ENCODE measurements at places on chromosomes 3 and 15. TPM values are rescaled to one million over a fixed set of nuclear protein-coding genes. Genes with fewer than 3 reads are reported as not detected.

TMEM44 gene
- 6.8 TPM for polyA plus RNA-seq

DNA sequence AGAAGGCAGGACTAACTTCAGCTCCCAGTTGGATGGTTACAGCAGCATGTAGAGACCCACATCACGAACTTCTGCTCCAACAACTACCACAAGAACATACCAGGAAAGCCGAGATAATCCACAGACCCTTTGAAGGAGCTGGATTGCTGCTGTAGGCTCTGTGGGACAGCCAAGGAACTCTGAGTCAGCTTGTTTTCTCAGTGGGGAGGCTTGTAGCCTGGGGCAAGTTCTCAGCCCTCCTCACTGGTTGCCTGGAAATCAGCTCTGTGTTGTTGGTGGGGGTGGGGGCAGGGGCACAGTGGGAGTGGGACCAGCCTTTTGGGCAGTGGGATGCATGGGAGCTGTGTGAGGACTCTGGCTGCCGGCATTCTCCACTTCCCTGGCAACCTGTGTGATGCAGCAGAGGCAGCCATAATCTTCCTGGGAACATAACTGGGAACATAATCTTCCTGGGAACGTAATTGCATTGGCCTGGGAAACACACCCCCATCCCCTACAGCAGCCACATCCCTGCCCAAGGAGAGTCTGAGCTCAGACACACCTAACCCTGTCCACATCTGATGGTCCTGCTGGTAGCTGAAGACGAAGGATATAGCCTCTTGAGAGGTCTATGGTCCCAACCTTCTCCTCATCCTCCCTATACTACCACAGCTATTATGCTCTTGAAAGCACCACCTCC lies 153.1 kb downstream of the PEAK1 start:
- DNase-seq: no peak

GRCh38 chr15:58103482-58103881 lies 34.7 kb upstream of the AQP9 start:
- no peak for DNase-seq

GRCh38 chr3:43005253-43005652 lies 26.1 kb downstream of the GASK1A start:
- no peak for DNase-seq

SPESP1 gene
- polyA plus RNA-seq: 67.6 TPM

PAK6 gene
- polyA plus RNA-seq: 47.4 TPM

- no peak for DNase-seq
Measured at GRCh38 chr15:76866716-76867321, 38.3 kb downstream of the SCAPER start.

DNA sequence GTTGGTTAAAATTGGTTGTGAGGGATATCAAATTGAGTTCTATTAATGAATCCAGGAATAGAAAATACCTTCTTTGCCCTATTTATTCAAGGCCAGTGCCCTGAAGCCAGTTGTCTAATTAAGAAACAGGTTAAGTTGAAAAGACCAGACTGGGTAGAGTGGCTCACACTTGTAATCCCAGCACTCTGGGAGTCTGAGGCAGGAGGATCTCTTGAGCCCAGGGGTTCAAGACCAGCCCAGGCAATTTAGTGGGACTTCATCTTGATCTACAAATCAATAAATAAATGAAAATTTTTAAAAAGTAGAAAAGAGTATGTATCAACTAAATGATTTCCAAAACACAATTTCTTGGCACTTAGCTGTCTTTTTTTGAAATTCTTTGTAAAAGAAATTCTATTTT lies 40.3 kb upstream of the TRPM1 start:
- DNase-seq: no peak

DNA sequence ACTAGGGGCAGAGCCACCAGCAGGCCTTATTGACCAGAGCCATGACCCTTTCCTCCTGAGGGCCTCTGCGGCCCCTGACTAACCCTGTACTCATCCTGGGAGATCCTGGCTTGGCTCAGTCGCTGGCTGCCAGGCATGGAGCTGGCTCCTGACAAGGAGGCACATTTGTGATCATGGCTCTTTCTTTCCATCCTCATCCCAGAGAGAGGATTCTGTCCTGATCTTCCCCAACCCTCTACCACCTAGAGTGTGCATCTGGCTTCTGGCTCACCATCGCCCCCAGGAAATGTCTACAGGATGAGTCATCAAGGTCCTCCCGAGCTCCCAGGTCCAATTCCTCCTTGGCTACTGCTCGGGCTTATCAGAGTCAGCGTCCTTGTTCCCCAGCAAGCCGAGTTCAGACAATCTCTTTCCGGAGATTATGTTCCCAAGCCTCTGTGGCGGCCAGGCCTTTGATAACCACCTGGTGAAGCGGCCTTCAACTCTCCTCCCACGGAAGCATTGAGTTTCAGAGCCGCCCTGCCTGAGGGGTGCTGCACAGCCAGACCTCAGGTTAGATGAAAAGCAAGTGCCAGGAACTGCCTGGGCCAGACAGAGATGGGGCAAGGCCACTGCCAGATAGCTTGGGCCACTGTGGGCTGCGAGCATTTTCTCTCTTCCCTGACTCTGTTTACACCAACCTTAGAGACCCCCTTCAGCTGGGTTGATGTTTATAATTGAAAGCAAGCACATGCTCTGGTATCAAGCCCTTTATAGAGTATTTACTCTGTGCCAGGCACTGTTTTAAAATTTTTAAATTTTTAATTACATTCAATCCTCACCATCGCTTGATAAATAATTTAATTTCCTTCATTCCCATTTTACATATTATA lies 44.3 kb upstream of the MRPS22 start:
- no peak for DNase-seq

CADPS gene
- 8.6 TPM for polyA plus RNA-seq

DNA sequence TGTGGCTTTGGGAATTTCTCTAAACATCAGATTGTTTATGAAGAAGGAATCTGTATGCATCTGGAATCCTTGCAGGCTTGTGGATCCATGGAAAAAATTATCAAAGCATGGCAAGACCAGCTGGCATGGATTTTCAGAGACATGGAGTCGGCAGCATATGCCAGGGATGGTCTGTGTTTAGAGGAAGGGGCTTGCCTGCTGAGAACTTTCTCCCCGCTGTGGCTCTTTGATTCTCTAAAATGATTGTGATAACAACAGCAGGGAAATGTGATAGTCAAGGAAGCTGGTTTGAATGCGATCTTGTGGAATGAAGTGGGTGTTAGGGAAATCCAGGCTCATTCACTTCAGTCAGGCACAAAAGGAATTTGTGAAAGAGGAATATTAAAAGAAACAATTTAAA lies 245.7 kb upstream of the THRB start:
- no peak for DNase-seq

DNA sequence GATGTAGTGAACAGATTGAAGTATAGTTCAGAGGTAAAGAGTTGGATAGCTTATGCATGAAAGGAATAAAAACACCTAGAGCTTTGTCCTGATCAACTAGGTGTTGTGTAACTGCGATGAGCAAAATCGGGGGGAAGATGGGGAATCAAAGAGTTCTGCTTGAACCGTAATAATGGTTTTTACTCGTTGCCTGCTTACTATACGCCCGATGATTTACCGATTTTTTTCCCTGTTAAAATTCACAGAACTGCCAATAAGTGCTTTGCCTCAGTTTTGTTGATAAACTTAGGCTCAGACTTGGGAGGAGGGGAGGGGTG lies 783 bp upstream of the DNAJB11 start:
- no peak for DNase-seq

KNG1 gene
- 0.34 TPM for polyA plus RNA-seq

H1-8 gene
- 8.6 TPM for polyA plus RNA-seq

DNA sequence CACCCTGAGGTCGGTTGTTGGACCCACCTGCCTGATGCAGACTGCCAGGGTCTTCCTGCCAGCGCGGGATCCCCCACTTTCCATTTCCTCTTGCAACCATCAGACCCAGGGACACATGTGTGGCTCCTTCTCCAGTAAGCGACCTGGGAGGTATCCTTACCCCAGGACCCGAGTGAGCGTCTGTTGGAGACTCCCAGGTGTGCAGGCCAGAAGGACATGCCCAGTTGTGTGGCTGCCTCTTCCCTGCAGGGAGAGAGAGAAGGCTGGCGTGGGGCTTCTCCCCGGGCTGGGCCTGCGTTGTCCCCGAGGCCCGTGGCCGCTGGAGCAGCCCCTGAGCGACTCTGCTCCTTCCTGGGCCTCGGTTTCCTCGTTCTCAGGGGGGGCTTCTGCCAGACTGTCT lies 56.8 kb downstream of the APBA2 start:
- no peak for DNase-seq

DNA sequence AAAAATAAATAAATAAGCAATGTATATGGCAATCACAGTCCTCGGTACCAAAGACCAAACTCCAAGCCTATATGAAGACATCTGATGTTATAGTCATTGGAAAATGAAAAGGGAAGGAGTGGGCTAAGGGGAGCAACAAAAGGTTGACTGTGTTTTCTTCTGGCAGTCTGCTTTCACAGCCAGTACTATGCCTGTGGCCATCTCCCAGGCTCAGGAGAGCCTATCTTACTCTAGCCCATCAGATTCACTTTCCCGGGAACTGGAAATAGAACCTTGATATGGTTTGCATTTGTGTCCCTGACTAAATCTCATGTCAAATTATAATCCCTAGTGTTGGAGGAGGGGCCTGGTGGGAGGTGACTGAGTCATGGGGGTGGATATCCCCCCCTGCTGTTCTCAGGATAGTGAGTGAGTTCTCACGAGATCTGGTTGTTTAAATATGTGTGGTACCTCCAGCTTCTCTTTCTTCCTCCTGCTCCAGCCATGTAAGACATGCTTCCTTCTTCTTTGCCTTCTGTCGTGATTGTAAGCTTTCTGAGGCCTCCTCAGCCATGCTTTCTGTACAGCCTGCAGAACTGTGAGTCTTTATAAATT lies 105.3 kb downstream of the PLCH1 start:
- DNase-seq: no peak

AADACL2 gene
- 0.36 TPM for polyA plus RNA-seq

- DNase-seq: peak; percentile 22
Measured at GRCh38 chr3:189276444-189277219, 104.9 kb downstream of the TPRG1 start.

DNA sequence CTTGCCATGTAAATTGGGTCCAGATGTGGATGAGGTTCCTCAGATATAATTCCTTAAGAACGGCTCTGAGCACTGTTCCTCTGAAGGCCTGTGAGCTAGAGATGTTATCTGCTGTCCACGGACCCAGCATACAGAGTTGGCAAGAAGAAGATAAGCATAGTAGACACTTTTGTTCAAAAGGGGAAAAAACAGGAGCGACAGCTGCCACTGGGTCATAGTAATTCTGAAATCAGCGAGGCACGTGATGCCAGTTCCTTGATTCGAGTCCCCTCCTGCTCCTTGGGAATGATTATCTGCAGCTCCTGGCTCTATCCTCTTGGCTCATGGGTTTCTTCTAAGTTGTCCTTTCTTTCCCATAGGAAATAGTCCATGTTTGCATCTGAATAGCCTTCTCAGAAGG lies 2.5 kb upstream of the RAB7A start:
- DNase-seq: no peak

DNA sequence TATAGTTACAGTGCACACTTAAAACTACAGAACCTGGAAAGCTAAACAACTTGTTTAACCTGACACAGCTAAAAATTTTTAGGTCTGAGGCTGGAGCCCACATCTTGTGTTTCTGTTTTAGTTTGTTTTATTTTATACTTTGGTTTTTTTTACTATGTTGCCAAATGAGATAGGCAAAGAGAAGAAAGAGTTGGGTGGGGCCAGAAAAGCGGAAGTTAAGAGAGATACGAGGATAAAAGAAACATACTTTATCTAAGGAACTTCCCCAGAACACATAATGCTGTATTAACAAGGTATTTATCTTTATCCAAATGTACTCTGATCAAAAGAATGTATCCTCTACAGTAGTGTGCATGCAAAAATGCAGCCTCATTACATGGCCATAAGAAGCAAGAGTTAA lies 1145.7 kb downstream of the EPHA3 start:
- no peak for DNase-seq

DNA sequence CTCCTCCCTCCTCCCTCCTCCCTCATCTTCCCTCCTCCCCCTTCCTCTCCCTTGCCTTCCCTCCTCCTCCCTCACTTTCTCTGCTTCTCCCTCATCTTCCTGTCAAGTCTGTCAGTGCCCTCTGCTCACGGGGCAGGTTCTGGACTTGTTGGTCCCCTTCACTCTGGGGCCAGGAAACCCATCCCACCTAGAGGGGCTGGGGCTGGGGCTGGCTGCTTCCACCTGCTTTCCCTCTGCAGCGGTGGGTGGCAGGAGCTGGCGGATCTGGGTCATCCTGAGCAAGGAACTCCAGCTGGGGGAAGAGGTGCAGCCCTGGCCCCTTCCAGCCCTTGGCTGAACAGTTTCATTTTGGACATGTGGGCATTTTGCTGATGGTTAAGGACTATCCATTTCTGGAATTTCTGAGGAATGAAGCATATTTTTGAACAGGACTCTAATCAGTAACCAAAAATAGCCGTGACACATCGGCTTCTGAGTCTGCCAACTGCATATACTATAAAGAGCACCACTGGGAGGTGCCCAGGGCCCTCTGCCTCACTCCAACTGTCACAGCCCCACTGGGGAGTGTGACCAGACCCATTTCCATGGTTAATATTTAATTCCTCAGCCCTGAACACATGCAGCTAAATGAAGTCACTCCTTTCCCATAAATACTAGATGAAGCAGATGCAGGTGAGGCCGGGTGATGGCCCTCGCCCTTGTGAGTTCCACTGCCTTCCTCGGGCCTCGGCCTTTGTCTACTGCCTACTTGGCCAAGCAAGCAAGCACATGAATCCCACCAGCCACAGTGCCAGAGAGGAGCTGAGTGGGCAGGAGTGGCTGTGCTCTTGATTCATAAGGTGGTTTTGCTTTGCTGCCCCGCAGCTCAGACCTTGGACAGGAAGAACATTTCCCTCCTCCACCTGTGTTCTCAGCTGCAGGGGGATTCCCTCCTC lies 39.8 kb downstream of the CHDH start:
- peak; percentile 12 for DNase-seq
